ENCODE measurements at places on chromosomes 3 and 15.

- no peak for DNase-seq
These were observed 435.0 kb upstream of the C2CD4B start for GRCh38 chr15:62599791-62600777.

DNA sequence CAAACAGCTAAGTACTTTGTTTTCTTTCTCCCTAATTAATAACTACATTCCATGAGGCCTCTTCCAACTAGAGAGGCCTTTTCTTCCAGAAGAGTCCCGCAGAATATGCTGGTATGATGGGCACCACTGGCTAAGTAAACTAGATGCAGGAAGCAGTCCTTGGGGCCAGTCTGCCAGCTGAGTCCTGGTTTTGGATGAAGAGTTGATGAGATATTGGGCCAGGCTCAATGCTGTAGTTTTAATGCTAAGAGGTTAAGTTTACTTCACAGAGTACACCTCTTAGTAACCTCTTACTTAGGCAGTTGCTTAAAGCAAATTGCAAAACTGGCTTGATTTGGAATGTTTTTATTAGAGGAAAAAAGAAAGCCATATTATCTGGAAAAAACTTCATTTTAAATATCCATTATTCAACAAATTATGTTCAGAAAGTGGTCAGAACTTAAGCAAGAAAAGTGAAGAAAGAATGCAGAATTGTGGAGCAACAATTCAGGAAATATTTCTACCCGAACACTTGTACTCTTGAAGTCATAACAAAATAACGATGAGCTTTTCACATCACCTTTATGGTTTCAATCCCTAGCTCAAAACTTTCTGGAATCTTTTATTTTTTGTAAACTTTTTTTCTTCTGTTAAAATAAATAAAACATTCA is 178.4 kb upstream of the CDIN1 start:
- no peak for DNase-seq

- no peak for DNase-seq
These were observed 58.9 kb upstream of the TP63 start for GRCh38 chr3:189572249-189572648.

GRCh38 chr3:112579232-112579631 is 17.4 kb downstream of the SLC35A5 start:
- DNase-seq: no peak

DNA sequence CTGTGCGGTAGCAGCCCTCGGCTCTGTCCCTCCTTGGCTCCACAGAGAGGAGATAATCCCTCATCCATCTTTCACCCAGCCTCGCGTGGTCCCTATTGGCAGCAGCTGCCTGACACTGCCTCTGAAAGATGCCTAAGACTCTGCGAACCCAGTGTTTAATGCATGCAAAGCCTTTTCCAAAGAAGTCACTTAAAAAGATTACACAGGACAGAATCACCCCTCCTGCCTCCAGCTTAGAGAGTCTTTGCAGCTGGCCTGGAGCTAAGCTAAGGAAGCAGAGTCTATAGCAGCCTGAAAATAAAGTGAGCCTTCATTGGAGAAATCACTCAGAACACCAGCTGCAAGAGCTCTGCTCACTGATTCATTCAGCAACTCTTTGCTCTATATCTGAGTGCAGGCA is 247.2 kb downstream of the SHQ1 start:
- DNase-seq: no peak

- no peak for DNase-seq
These were observed 21.7 kb upstream of the HACD2 start for GRCh38 chr3:123606527-123606926.

DNA sequence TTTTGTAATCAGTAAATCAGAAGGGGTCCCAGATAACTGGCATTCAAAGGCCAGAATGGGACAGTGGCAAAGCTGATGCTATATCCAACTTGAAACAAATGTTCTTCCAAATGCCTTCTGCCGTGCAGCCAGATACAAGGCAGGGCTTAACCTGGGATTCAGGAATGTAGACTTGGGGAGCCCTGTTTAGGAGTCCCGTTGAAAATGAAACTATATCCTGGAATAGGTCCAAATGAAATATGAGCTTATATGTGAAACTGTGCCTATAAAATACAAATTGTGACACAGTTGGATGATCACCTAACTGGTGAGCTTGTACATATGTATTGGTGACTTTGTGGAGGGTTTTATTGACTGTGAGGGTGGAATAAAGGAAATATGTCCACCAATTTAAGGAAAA is 28.7 kb downstream of the FRMD4B start:
- DNase-seq: no peak

- DNase-seq: no peak
These were observed 340.7 kb upstream of the C2CD4B start for GRCh38 chr15:62505762-62506161.
